ENCODE measurements at places on chromosomes 3 and 15.

DNA sequence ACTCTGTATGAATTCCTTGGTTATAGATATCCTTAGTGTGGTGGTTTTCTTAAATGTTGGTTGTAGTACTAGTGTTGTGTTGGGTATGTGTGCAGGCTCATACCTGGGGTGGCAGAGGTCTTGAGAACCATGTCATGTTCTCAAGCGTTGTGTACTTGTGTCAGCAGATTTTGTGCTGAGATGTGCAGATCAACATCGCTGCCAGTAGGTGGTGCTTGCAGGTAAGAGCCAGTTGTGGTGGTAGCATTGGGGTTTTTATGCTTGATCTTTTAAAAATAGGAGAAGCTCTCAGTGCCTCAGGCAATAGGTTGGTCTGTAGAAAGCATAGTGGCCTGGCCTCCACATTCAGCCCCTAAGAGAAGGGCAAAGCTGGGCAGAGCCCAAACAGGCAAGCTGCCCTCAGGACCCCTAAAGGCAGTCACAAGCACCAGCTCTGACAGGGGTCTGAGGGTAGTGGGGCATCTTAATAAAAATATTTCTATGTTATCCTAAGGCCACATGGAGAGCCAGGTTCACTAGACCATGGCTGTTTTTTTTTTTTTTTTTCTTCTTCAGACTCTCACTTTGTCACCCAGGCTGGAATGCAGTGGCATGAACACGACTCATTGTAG lies 164.0 kb downstream of the IL20RB start:
- no peak for DNase-seq

GRCh38 chr3:149160754-149161300 lies 31.4 kb downstream of the HPS3 start:
- DNase-seq, result no peak

DNA sequence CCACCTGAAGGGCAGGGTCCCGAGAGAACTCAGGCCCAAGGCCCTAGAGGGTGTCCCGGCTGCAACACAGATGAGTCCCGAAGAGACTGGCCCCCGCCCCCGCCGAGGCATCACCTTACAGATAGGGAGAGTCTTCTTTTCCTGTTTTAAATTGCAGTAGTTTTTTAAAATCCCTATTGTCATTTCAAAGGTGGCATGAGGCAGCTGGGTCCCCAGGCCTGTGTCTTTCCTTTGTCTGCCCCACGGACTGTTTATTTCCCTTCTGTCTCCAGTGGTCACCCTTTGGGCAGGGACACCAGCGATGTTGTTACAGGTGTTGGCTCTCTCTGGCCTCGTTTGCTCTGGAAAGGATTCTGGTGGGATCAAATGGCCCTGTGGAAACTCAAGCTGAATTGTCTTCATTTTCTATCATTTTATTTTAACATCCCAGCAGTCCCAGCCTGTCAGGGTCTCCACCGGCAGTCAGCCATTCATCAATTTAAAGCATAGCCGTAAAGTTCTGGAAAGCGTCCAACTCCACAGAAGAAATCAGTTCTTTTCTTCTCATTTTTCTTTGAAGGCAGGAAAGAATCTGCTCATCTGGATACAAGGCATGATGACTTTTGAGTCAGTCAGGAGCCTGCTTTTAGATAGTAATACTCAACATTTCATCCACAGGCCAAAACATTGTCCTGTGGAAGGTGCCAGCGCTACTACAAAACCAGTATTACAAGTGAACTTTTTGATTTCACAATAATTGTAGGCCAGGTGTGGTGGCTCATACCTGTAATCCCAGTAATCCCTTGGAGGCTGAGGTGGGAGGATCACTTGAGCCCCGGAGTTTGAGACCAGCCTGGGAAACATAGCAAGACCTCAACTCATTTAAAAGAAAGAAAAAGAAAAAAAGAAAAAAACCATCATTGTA lies 96.2 kb downstream of the HES1 start:
- DNase-seq, result no peak

DNA sequence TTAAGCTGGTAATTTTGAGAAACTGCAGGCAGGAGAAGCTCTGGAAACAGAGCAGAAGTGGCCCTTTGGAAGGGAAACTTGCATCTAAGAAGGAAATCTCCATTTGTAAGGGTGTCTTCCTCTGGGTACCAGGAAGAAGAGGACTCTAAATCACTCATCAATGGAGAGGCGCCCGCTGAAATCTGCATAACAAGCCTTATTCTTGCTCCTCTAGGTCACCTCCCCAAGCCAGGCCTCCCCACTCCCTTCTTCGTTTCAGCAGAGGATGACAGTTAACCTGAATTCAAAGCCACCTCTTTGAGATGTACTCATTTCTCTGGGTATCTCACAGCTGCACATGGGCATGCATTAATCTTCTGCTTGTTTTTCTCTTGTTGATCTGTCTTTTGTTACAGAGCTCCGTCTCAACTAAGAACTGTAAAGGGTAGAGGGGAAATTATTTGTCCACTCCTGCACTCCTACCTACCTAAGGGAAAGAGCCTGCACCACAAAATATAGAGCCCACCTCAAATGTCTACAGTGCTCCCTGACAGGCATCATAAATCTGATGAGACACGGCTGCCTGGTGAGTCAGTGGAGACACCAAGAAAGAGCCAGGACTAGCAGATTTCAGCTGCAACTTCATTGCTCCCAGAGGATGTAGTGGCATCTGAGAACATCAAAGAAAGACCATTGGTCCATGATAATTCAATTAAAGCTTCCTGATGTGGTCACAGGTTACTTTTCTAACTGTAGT lies 51.5 kb downstream of the GABRB3 start:
- DNase-seq, result no peak

- no peak for DNase-seq
Observed at GRCh38 chr3:142287866-142288638, 62.7 kb upstream of the GK5 start.

- DNase-seq, result no peak
Observed at GRCh38 chr15:89669941-89670340, 9.2 kb downstream of the PLIN1 start.

Measured in stimulated activated CD8-positive, alpha-beta memory T cell treated with anti-CD3 and anti-CD28 coated beads, Interleukin-7, amount 100 ng/mL, for 1 hour (primary cell).